ENCODE measurements at places on chromosomes 4 and X.

- no peak for DNase-seq
These were observed 259.9 kb upstream of the JADE1 start for GRCh38 chr4:128549636-128550035.

GRCh38 chrX:150704030-150704613 is 10.9 kb downstream of the MTMR1 start:
- DNase-seq: no peak

GRCh38 chr4:118772081-118772766 is 63.7 kb downstream of the SEC24D start:
- DNase-seq: no peak

GRCh38 chrX:123617007-123617406 is 115.8 kb downstream of the THOC2 start:
- no peak for DNase-seq

GRCh38 chr4:84264652-84265051 is 234.4 kb downstream of the NKX6-1 start:
- DNase-seq: no peak

DNA sequence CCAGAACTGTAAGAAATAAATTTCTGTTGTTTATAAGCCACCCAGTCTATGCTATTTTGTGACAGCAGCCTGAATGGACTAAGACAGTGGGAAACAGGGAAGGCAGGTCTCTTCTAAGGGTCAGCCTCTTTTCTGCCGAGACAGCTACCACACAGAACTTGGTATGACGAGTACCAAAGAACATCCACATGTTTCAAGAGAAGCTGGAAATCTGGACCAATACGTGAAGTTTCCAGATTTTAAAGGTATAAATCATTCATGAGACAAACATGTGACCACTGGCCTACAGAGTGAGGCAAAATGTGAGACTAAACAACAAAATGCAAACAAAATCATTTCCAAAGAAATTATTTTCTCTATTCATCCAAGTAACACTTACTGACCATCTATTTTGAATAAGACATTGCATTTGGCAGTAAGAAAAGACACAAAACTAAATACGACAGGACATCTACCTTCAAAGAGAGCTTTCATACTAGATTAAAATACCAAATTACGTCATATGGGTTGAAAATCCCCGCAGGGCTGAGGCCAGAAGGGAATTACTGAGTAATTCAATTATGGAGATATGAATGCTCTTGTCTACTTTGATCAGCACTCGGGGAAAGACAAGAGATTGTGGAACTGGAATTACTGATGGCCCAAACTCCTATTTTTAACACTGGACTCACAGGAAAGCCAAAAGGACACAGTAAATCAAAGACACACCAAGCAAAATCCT is 7.2 kb downstream of the SCARB2 start:
- DNase-seq: no peak

DNA sequence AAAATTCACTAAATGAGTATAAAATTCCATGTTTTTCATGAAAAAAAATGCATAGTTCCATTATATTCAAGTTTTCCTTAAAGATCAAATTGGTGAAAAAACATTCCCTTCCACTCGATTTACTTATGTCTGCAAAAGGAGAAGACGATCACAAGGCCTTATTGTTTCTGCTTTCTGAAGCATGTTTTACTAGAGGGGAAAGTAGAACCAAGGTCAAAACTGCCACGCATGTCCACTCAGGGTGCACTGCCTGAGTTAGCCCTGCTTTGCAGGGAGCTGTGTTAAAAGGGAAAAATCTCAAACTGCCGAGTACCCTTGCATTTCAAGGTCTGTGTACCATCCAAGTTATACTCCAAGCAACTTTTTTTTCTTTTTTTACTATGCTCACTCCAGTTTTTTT is 57.2 kb downstream of the TRAPPC11 start:
- DNase-seq: no peak

- DNase-seq: no peak
These were observed 67.3 kb upstream of the PRPS1 start for GRCh38 chrX:107560980-107561379.

DNA sequence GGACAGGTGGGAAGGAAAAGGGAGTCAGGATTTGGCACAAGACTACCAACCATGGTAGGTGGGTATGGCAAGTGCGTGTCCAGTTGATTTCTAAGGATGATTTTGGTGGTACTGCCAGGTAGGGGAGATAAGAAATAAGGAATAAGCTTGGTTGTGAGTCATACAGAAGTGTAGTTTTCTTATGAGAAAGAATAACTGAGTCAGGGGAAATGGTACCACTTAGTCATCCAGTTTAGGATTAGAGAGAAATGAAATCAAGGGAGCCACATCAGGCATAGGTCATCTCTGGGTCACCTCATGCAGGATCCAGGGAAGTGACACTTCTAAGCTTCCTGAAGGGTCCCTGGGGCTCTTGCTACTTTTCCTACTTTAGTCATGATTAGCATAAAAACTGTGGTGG is 107.1 kb upstream of the C1GALT1C1 start:
- peak; percentile 26 for DNase-seq

GRCh38 chrX:47749185-47749967 is 87.3 kb upstream of the ZNF81 start:
- no peak for DNase-seq

DNA sequence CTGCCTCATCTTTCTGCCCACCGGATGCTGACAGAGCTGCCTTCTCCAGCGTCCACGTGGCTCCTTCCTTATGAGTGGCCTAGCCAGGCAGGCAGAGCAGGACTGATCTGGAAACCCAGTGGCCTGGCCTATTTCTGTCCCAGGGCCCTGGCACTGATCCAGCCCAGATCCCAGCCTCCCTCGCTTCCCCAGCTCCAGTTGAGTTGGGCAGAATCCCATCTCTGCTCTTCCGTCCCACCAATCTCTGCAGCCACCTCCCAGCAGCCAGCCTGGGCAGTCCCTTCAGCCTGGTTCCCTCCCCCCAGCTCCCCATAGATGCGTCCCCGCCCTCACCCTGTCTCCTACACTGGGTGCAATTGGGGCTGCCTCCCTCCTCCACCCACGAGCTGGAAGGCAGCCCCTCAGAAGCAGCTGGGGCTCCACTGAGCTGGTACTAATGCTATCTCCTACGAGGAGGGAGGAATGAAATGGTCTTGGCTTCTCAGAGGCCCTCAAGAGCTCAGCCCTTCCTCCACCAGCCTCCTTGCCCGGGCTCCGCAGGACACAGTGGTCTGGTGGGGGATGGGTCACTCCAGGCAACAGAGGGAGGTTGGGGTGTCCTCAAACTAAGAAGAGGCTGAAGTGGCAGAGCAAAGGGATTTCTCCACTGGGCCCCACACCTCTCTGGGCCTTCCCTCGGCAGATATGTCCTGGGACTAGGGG is 94.2 kb downstream of the PJA1 start:
- no peak for DNase-seq

- no peak for DNase-seq
These were observed 150.6 kb downstream of the CEP135 start for GRCh38 chr4:56099378-56099786.

- DNase-seq: no peak
These were observed 19.2 kb downstream of the ALPK1 start for GRCh38 chr4:112316360-112316759.

DNA sequence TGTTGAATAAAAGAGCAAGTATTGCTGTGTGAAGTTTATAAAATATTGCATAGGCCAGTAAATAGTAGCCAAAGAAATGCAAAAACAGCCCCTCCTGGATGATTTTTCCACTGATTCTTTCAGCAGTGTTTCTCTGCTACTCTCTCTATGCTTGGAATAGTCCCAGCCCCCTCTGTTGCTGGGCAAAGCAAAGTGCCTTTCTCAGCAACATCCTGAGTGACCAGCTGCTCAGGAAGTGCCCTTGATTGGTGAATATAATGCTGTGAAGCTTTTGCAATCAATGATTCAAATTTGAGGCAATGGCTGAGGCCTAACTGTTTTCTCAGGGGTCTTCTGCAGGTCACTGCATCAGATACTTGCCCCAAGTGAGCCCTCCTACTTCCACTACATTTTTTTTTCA is 656.7 kb downstream of the ZNF674 start:
- no peak for DNase-seq

GRCh38 chrX:134174273-134174660 is 62.7 kb upstream of the CCDC160 start:
- no peak for DNase-seq

- DNase-seq: no peak
These were observed 60.9 kb upstream of the TXK start for GRCh38 chr4:48194971-48195370.

- no peak for DNase-seq
These were observed 67.1 kb upstream of the SPIN4 start for GRCh38 chrX:63418211-63418610.

DNA sequence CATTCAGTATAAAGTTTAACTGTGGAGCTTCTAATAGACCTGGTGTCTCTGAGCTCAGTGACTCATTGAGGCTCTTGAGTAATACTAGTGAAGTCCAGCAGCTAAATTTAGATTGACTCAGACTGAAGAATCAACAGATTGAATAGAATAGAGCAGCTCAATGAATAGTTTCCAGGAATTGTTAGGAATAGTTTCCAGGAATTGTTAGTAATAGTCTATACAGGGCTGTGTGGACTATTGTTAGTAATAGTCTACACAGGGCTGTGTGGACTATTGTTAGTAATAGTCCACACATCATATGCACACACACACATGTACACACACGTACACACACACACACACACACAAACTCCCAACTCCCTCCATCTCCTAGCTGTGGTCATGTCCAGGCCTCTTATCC is 3.0 kb downstream of the GIMD1 start:
- DNase-seq: peak; percentile 75

DNA sequence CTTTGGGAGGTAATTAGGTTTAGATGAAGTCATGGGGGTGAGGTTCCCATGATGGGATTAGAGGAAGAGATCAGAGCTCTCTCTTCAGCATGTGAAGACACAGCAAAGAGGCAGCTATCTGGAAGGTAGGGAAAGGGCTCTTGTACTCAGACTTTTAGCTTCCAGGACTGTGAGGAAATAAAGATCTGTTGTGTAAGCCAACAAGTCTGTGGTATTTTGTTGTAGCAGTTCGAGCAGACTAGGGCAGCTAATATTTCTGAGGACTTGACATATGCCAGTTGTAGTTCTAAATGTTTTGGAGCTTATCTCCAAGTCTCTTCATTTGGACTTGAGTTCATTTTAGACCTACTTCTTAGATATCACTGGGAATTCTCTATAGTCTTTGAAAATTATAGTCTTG is 137.3 kb upstream of the PDE5A start:
- no peak for DNase-seq

GRCh38 chrX:23745786-23746185 is 2.7 kb upstream of the ACOT9 start:
- DNase-seq: no peak

DNA sequence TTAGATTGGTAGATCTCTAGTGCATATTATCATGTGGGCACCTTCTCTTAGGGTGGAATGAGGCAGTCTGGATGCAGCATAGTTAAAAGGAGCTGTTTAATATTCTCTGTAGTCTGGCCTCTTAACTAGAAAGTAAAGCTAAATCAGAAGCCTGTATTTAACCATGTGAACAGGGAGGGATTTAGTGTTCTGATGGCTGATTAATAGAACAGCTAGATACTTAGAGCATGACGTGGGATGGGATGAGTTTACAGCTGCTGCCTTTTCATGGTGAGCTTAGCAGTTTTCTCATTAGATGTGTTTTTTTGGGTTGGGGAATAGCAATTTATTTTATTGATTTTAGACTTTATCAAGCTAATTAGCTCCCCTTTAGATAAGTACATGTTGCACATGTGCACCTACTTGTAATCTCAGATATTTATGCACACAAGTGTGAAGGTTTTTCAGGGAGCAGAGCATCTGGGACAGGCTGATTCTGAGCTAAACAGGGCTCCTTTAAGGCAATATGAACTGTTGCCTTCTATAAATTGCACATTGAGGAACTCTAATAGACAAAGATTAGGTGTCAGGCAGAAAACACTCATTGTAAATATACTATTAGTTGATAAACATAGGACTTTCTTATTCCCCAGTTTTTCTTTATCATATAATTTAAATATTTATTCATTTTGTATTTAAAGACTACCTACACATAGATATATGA is 34.1 kb downstream of the YIPF6 start:
- no peak for DNase-seq

GRCh38 chr4:56803471-56803870 is 18.0 kb downstream of the SPINK2 start:
- DNase-seq: no peak

DNA sequence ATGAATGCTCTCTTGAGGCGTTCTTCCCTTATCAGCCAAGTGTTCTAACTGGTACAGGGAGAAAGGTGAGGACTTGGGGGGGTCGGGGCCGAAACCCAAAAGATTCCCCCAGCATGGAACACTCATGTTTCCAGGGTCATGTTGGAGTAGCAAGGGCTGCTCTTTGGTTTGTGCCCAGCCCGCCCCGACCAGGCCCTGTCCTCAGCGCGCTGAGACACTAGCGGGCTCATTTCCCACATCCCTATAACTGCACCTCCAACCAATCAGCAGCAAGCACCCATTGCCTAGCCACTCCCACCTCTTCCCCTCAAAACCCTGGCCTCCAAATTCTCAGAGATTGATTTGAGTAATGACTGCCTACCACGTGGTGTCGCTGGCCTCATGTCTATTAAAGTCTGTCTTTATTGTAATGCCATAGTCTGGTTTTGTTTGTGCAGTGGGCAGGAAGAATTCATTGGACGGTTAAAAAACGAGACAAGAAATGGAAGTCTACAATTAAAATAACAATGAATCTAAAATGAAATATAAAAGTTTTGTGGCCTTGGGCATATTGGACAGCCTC is 1928.4 kb downstream of the STIM2 start:
- no peak for DNase-seq

GRCh38 chr4:106247600-106247999 is 68.4 kb downstream of the TBCK start:
- no peak for DNase-seq

DNA sequence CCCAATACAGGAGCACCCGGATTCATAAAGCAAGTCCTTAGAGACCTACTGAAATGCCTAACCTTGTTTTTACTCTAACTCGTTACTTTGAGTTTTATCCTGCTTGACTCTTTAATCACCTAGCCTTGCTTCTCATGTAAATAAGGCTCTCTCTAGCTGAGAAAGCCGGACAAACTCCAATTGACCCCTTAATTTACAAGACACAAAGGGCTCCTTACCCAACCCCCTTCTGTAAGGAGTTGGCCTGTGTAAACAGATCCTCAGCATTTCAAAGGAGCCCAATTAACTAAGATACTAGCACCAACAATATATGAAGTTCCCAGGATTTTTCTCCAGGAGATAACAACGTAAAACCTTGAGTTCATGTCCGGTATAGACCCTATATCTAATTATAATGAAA is 61.7 kb downstream of the CT47B1 start:
- DNase-seq: no peak

DNA sequence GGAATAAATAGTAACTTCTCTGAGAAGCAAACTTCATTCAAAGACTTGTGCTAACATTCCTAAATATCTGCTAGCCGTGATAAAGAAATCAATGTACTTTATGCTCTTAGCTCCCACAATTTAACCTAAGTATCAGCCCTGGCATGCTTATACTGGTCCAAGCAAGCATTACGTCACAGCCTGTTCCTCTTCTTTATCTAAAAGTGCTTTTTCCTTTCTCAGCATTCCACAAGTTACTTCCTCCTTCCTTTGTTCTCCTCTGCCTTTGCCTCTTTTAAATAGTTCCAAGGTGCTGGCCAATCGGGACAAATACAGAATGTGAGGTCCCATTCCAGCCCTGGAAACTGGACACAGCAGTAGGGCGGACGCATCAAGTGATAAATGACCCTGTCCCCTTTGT is 249.6 kb downstream of the DHRSX start:
- DNase-seq: no peak

- no peak for DNase-seq
These were observed 8.7 kb upstream of the TADA2B start for GRCh38 chr4:7034262-7035081.

- no peak for DNase-seq
These were observed 6.7 kb downstream of the MSANTD1 start for GRCh38 chr4:3255611-3256186.

- no peak for DNase-seq
These were observed 72.6 kb downstream of the STARD8 start for GRCh38 chrX:68719904-68720614.

Data from HS-5 (cell line).